ENCODE measurements at places on chromosomes 6 and 20. TPM values are rescaled to one million over a fixed set of nuclear protein-coding genes. Genes with fewer than 3 reads are reported as not detected.
A peak's percentile ranks its signal among the peaks of the same experiment; 100 is the strongest.

- no peak for DNase-seq
These were observed 136.7 kb downstream of the HIVEP1 start for GRCh38 chr6:12148841-12149240.

NELFE gene
- total RNA-seq: 62.9 TPM

DNA sequence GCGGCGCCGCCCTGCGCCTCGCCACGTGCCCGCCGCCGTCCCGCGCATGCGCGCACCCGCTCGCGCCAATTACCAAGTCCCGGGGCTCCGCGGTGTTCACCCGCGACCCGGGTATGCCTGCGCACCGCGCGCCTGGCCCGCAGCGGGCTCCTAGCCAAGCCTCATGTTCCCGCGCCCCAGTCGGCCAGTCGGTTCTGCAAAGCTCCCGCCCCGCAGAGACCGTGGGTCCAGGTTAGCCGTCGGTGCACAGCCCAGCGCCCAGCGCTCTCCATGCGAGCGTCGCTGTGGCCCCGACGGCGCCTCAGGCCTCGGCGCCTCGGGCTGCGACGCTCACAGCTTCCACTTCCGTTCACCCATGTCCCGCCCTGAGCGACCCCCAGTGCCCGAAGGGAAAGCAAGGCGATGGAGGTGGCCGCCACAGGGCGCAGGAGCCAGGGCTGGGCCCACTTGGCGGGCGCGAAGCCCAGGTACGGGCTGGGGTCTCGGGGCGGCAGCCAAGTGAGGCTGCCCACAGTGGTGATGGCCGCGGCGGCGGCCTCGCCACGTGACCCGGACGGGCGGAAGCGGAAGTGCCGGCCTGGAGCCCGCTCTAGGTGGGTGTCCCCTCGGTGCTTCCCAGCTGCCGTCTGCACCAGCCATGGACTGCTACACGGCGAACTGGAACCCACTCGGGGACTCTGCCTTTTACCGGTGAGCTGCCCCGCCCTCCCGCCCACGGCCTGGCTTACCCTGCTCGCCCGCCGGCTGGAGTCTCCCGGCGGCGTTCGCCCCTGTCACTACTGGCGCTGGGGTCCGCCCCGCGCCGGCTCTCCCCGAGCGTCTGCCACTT, at the start of the genes PCED1A and VPS16:
Gene PCED1A (minus strand): TSS at position 518 of the 829 bp plus-strand sequence. CDS start 743 bp downstream, outside the sequence.
Gene VPS16 (plus strand): TSS at position 608 of the 829 bp plus-strand sequence. CDS start 30 bp downstream, at position 638.
- DNase-seq: peak; percentile 92

SLC22A2 gene
- total RNA-seq: not detected

- DNase-seq: no peak
These were observed 593 bp downstream of the DNMT3B start for GRCh38 chr20:32762754-32763201.

FABP7 gene
- total RNA-seq: 1.9 TPM

DNA sequence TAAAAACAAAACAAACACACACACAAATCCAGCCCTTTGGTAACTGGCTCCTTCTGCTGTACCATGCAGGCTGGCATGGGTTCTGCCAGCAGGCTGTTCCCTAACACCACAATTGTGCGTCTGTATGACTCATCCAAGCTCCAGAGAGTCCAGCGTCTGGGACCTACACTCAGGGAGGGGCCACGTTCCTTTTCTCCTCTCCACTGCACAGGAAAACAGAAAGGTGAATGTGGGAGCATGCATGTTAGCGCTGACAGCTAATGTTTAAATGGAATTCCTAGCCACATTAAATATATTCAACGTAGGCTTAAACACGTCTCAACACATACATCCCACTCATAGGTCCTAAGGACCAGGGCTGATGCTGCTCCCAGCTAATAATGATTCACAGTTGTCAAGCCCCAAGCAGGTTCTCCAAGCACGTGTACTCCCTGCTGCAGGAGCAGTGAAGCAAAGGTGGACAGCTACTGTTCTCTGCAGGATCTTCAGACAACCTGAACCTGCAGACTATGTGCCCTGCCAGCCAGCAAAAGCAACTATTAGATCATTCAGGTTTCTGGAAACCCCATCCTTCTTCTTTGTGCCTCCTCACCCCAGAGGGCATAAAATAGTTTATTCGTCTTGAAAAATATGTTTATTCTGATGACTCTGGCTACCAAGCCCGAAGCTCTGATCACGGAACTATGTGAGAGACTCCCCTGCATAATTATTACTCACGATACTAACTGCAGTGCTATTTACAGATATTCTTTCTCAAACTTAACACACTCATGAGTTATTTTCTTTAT, 20.9 kb downstream of the MAP1LC3A start:
- DNase-seq: no peak

DNA sequence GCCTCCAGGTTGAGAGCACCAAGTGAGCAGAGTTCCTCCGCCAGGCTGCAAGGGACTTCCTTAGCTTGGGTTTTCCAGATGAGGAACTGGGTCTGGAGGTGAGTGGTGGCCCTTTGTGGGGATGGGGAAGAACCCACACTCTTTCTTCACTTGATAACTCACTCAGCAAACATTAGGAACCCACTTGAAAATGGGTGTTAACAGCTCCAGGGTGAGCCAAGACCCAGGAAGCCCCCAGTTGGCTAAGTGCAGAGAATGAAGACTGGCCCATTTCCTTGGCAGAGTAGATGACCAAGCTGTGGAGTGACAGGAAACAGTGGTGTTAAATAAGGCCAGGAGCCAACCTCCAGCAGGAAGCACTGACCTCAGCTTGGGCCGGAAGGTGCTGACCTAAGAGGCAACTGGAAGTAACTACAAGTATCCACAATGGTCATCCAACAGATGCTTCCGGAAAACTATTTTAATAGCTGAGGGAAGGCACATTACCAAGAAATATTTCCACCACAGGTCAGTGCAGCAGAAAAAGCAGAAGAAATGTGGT, 22.7 kb downstream of the MRPL14 start:
- DNase-seq: no peak

CD24 gene
- total RNA-seq: 13.3 TPM

GRCh38 chr6:147549531-147549930, 41.0 kb downstream of the SAMD5 start:
- DNase-seq: no peak

- DNase-seq: no peak
These were observed 290.0 kb downstream of the TBC1D7 start for GRCh38 chr6:13038315-13038714.
